ENCODE measurements at places on chromosomes 3 and 15.

GRCh38 chr3:51932471-51933370 lies 9.0 kb downstream of the RRP9 start:
- no peak for DNase-seq

- DNase-seq = no peak
Measured at GRCh38 chr3:57998366-57999283, 9.6 kb upstream of the FLNB start.

DNA sequence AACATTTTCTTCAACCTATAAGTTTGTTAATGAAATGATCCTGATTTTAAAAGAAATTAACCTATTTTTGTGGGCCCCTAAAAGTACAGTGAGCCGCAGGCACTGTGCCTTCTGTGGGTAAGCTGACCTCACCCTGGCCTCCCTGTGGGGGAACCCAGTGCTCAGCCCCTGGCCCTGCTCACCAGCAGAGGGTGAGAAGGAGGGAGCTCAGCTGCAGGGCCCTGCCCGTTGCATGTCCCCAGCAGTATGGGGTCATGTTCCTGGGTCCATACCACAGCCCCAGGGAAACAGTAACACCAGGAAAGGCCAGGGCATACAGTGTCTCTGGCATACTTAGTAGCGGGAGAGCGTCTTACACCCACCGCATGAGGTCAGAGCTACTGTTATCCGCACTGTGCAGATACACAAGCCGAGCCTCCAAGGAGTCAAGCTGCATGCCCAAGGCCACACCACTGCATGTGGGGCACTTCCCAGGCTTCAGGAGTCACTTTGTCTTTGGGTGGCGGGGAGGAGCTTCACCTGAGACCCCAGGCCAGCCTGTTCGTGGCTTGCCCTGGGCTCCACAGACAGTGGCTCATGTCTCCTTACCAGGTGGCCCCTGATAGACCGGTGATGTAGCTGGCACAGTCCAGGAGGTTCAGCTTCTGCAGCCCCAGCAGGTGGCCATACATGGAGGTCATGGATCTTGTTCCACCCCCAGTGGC lies 22.6 kb upstream of the EHD4 start:
- DNase-seq = no peak

GRCh38 chr15:75827691-75828090 lies 15.6 kb upstream of the UBE2Q2 start:
- DNase-seq = no peak

DNA sequence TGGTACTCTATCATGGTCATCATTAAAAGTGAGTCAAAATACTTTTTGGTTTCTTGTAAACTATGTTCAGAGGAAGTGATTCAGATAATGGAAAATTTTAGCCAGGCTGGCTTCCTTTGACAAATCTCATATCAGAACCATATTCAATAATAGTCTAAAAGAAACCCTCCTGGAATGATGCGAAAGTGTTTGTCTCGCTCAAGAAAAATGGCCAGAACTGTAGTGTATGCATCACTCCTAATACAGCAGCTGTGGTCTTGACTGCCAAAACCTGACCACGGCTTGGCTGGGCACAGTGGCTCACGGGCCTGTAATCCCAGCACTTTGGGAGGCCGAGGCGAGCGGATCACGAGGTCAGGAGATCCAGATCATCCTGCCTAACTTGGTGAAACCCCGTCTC lies 35.6 kb upstream of the KCNMB2 start:
- no peak for DNase-seq

DNA sequence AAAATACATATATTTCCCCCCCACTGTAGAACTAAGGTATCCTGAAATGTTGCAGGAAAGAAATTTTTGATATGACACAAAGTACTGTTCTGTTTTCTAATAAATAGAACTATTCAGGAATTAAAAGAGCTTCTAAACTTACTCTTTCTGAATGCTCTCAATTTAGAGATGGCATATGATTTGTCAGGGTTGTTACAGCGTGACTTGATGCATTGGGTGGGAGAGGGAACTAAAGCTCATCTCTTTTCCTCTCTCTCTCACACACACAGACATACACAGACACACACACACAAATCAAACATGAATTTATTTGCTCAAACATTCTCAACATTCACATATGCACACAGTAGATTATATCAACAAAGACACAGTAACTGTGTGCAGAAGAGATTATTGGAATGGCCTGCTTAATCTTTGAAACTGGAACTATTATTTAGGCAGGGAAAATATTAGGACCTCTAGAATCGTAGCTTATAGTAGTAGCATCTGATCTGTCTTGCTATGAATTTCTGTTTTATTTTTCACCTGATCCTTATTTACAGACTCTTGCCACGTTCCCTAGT lies 807.4 kb upstream of the GBE1 start:
- DNase-seq = no peak

DNA sequence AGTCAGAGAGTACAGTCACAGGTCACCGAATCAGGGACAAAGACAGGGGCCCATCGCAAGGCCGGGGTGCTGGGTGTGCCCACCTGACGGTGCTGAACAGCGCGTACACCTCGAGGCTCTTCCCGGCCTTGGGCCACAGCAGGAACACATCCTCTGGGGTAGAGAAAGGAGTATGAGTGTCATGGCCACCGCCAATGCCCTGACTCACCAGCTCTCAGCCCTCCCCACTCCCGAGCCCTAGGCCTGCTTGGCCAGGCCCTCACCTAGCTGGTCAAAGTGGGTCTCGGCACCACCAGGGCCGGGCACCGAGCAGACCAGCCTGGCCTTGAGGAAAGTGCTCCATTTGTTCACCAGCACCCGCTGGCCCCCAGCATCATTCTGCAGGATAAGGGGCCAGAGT lies 4.2 kb downstream of the SEMA3G start:
- no peak for DNase-seq

DNA sequence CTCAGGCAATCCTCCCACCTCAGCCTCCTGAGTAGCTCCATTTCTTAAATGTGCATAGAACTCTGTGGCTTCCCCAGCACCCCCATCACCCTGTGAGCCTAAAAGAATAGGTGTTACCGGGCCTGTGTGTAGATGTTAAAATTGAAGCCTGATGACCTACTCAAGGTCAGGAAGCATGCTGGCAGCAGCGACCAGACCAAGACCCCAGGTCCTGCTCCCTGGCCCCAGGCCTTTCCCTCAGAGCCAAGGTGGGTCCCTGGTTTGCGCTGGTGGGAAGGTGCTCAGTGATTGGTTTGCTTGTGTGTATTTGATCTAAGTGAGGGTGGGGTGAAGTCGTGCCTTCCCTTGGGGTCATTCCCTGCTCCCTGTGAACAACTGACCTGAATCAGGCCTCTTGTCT lies 18.4 kb upstream of the CRABP1 start:
- no peak for DNase-seq

DNA sequence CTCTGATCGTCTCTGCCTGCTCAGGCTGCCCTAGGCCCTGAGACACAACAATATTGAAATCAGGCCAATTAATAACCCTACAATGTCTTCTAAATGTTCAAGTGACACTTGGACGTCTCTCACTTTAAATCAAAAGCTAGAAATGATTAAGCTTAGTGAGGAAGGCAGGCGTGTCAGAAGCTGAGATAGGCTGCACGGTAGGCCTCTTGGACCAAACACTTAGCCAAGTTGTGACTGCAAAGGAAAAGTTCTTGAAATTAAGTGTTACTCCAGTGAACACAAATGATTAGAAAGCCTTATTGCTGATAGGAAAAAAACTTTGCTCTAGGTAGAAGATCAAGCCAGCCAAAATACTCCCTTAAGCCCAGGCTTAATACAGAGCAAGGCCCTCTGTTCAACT lies 2.2 kb downstream of the HPS3 start:
- no peak for DNase-seq

DNA sequence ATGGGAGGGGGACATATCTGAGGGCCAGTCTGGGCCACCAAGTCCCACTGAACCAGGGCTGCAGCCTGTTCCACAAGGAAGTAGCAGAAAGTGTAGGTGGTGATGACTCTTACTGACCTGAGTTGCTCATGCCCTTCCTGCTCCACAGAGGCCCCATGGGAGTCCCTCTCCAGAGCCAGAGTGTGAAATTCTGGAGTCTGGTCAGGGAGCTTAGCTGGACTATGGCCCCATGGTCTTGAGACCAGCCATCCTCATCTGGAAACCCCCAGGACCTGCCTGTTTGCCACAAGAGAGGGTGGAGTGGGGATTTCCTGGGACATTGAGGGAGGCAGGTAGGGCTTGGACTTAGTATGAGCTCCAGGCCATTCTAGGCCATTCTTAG lies 3.0 kb downstream of the SPINT1 start:
- no peak for DNase-seq

GRCh38 chr15:77418966-77419835 lies 703 bp downstream of the PEAK1 start:
- no peak for DNase-seq

- DNase-seq = no peak
Measured at GRCh38 chr15:74428970-74429780, 4.6 kb downstream of the SEMA7A start.

DNA sequence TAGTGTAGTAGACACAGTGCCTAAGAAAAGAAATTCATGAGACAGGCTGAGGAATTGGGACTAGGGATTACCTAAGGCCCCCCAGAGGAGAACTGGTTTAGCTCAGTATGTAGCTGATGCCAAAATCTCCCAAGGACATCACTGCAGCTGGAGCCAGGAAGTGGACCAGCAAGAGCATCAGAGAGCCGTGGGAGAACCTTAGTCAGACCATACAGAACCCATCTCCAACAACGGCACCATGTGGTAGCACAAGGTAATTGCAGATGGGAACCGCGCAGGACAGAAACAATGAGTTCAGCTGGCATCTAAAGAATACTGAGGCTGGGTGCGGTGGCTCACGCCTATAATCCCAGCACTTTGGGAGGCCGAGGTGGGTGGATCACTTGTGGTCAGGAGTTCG lies 81.7 kb downstream of the WNT5A start:
- no peak for DNase-seq

DNA sequence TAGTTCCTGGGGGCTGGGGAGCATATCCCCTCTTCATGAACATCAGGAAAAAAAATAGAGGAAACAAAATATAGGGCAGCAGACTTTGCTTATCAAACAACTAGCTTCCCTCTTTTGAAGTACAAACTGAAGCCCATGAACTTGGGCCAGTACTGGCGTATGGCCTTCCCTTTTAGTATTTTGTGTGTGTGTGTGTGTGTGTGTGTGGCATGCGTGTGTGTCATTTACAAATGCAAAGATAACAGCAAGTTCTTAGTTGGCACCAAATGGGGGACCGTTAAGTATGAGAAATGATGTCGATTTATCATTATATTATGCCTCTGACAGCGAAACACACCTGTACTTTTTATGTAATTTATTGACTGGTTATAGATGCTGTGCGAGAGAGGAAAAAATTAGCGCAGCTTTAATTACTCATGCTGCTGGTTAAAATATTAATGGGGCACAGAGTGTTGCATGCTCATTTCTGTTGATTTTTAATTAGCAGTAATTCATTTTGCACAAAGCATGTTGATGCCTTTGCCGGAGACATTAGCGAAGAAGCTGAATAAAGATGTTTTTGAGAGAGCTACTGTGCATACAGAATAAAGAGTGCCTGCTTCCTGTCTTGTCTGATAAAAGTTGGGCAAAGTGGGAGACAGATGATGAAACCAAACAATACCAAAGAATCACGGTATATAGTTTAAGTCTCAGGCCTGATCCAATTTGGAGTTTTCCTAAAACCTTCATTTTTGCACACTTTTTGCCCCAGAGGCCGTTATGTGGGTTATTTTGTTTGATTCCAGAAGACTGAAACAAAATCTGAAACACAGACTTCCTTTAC lies 297.1 kb downstream of the SATB1 start:
- DNase-seq = no peak

DNA sequence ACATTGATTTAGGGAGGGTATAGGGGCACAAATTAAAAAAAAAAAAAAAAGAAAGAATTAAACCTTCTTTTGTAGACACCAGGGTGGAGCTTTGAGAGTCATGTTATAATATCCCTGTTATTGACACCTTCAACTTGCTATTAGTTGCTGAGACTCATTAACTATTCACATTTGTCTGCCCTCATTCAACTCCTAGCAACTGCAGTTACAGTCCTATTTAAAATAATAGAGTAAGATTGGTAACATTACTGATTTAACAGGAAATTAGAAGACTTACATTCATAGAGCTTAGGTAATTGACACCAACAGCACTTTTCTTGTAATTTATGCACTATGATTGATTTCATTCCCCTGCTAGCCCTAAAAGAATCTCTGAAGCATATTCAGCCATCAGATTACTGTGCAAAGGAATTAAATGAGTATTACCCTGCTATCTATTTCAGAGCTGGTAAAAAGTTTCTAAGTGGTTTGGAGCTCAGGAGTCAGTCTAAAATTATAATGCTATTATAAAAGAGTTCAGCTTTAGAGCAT lies 148.8 kb upstream of the TBL1XR1 start:
- DNase-seq = no peak

DNA sequence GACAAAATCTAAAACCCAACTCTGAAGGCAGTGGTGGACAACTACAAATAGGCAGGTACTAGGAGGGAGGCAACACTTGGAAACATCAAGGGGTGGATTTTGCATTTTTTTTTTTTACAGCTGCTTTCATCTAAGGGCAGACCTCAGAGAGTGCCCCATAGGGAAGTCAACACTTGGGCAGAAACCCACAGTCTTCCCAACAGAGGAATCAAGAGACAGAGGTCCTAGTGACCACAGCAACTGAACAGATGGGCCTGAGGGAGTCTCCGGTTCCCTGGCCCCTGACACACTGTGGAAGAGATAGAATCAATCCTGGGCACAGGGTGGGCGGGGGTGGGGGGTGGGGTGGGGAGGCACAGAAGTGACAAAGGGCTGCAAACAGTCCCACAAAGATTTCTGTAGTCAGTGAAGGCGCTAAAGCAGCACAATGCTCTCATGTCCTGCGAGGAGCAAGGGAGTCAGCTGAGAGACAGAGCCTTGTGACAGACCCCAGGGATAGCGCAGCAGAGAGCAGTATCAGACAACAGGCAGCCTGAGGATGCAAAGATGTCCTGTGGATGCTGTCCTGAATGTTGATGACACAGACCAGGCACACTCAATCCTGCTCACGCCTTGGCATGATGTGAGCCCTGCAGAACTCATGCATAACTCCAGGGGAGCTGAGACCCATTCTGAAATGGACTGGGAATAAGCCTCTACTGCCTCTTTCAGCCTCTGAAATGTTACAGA lies 6.9 kb upstream of the RFTN1 start:
- no peak for DNase-seq

DNA sequence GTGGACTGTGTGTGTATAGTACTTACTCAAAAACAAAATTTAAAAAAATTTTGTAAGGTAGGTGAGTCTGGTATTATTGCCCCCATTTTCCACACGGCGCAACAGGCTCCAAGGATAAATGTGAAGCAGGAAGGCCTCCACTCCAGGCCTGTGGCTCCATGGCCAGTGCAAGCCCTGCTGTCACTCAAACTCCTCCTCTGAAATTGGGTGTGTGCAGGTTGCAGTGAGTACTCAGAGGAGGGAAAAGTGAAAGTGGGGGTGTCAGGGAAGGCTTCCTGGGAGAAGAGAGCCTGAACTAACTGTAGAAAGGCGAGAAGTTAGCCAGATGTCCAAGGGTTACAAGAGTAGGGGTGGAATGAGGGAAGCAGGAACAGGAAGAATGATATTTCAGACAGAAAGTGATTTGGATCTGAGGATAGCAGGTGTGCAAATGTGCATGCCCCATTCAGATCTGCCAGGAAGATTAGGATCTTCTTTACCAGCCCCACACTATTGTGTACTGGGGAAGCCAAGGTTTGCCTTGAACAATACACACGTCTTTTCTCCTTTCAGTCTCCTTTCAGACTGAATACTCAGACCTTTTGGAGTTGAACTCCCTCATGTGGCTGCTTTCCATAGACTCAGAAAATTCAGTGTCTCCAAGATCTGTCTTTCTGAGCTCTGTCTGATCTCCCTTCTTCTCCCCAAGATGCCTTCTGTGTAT lies 48.7 kb upstream of the RYK start:
- no peak for DNase-seq

GRCh38 chr3:150965436-150965835 lies 7.1 kb downstream of the CLRN1 start:
- DNase-seq = no peak
